ENCODE measurements at places on chromosomes 4 and X.

GRCh38 chr4:149630064-149630463, 185.6 kb downstream of the IQCM start:
- DNase-seq: no peak

GRCh38 chrX:77528034-77528433, 80.8 kb downstream of the FGF16 start:
- no peak for DNase-seq

DNA sequence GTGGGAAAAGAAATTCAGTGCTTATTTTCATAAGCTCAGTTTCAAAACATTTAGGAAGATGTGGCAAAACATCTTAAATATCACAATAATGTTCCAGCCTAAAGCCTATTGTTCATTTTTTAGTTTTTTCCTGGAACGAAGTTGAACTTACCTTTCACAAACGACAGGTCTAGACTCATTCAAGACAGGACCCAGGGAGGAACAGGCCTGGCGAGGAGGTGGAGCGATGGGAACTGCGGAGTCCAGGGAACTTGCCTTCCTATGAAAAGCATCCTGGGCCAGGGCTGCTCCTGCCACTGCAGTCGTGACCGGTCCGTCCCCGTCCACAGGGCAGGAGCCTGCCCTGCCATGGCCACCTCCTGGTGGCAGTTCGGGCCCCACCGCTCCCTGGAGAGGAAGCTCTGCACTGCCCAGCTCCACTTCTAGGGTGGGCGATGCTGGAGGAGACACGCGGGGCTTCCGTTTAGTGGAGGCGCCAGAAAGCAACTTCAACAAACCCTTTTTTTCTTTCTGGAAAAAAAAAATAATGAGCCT, 96.7 kb upstream of the CBR4 start:
- DNase-seq: no peak

DNA sequence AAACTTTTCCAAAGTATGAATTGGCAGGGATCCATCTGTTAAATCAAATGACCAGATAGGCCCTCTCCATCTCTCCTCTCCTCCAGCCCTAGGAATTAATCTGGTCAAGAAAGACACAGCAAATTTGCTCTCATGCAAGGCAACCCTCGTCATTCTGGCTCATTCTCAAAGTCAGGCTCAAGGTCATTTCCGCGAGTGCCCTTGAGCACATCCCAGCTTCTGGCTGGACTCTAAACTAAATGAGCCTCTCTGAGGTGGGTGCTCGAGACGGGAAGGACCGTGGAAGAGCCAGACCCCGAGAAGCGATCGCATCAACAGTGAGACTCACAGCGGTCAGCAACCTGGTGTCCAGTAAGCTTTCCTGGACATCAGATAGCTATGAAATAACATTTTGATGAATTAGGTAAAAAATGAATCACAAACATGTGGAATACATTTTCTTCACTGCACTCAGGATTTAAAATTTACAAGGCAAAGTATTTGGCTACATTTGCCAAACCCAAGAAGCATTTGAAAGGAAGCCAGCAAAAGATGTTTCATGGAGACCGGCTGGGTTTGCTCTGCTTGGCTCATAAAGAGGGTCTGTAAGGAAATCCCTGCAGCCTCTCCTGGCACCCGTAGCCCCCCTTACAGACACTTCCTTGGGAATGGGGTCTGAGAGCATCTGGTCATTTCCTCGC, 121.0 kb downstream of the ENPP6 start:
- DNase-seq: no peak

DNA sequence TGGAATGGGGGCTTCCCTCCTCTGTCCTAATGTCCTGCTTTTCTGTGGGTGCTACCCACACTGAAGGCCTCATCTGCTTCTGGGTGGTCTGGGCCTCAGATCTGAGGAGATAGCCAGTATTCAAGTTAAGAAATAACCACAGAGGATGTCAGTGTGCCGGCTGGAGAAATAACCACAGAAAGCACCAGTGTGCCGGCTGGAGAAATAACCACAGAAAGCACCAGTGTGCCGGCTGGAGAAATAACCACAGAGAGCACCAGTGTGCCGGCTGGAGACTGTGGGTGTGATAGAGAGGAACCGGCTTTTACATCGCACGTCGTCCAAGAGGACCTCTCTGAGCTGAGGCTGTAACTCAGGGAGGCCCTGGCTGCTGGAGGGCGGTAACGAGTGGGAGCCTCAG, 65.7 kb upstream of the PSAPL1 start:
- DNase-seq: no peak

GRCh38 chrX:134572816-134573682, 85.2 kb downstream of the PLAC1 start:
- no peak for DNase-seq

GRCh38 chr4:100889401-100889800, 371.6 kb upstream of the EMCN start:
- DNase-seq: no peak

DNA sequence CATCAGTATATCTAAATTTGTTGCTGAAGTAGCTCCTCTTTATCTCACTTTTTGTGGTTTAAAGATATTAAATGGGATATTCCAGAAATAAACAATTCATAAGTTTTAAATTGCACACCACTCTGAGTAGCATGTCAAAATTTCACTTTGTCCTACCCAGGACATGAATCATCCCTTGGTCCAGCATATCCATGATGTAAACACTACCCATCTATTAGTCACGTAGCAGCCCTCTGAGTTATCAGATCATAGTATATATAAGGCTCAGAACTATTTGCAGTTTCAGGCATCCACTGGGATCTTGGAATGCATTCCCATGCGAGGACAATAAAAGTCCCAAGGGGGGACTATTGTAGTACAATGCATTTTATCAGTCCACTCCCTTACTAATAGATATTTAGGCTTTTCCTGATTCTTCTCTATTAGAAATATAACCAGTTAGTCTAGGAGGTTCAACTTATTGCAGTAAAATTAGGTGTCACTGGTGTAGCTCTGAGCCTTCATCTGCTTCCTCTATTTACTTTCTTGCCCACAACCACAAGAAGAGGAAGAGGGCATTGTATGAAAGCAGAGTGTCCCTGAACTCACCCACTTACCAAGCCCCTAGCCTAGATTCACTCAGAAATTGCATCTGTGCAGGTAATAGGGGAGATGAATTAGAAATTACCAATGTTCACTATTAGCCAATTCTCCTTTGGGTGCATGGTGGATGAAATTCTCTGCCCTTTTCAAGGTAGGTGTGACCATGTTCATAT, 409.8 kb upstream of the GALNT7 start:
- no peak for DNase-seq

GRCh38 chr4:164438321-164438720, 315.6 kb upstream of the SMIM31 start:
- no peak for DNase-seq

DNA sequence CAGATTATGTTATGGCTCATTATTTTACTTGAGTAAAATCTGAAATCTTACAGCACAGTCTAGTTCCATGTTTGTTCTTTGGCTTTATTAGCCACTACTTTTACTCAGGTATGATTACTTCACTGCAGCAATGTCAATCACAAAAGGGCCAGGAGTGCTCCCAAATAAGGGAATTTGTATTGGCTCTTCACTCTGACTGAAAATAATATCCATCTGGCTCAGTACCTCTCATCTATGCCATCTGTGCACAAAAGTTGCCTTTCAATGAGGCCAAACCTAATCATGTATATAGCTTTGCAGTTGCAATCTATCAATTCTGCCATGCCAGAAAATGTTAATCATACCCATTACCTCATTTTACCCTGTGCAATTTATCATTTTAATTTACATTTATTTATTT, 161.1 kb downstream of the TECRL start:
- DNase-seq: no peak

- no peak for DNase-seq
These were observed 177.2 kb downstream of the ARAP2 start for GRCh38 chr4:36067116-36067515.

DNA sequence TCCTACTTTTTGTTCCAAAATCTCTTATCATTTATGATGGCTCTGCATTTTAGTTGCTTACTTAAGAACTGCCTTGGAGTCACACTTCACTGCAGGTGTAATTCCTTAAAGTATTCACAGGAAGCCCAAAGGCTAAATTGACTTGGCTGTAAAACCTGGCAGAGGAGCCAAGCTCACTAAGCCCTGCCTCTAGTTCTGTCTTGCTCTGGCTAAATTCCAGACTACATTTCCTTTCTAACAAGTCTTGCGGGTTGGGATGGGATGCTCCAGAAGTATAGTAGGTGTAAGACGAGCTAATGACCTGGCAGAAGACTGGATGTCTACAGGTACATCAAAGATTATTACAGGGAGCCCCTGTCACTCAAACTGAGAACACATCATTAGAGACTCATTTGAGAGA, 924.0 kb upstream of the INTU start:
- no peak for DNase-seq

GRCh38 chr4:189060104-189060503, 880.6 kb upstream of the FRG1 start:
- no peak for DNase-seq

DNA sequence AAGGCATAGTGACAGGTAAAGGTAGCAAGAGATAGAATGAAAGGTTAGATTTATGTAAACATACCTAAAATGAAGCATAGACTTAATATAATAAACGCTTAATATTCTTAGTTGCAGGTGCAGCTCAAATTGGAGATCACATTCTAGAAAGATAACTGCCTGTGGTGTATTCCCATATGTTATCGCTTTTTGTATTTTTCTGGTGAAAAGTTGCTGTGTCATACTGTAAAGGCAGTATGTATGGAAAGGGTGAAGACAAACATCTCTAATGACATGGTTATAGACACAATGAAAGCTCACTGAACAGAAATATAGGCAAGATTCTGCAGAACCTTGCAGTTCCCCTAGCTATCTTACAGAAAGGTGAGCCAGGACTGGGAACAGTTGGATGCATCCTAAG, 240.3 kb downstream of the DCLK2 start:
- DNase-seq: no peak

DNA sequence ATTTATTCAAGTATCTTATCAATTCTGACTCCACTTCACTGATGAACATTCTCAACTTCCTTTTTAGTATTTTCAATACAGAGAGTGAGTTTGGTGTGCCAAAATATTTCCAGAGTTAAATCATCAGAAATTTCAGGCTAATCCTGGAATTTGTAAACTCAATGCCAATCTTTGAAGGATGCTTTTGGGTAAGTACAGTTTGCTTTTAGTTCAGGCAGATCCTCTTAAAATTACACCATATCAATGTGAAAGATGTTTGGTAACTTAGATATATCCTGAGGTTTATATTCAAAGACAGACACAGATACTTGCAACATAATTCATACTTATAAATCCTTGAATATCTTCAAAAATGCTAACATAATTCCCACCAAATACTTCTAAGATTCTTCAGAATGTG, 76.0 kb upstream of the FAM47B start:
- DNase-seq: no peak

- no peak for DNase-seq
These were observed 192.6 kb downstream of the AFAP1 start for GRCh38 chr4:7747062-7747385.

GRCh38 chr4:81737865-81738559, 266.3 kb upstream of the RASGEF1B start:
- DNase-seq: no peak

DNA sequence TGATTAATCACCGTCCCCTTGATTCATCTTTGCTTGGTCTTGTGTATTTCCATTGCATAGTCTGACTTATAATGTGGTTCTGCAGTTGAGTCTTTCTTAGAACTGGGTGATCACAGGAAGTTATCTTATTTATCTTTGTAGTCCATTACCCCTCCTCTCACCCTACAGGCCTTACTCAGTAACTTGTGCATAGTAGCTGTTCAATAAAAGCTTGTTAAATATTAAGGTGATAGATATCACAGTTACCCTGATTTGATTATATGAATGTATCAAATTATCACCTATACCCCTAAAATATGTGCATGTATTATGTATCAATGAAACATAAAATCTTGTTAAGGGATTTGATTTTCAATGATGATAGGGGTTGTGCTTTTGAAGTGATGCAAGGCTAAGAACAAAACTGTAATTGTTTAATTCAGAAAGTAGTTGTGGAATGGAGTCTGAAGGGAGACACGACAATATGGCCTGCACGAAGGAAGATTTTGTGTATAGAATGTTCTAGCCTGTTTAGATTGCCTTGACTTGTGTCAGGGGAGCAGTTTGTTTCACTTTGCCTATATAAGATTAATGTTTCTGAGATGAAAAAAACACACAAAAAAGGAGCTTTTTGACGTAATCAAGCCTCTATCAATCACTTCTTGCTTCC, 132.4 kb upstream of the LIMCH1 start:
- DNase-seq: no peak

GRCh38 chrX:104351173-104351769, 96.5 kb upstream of the ESX1 start:
- DNase-seq: no peak

DNA sequence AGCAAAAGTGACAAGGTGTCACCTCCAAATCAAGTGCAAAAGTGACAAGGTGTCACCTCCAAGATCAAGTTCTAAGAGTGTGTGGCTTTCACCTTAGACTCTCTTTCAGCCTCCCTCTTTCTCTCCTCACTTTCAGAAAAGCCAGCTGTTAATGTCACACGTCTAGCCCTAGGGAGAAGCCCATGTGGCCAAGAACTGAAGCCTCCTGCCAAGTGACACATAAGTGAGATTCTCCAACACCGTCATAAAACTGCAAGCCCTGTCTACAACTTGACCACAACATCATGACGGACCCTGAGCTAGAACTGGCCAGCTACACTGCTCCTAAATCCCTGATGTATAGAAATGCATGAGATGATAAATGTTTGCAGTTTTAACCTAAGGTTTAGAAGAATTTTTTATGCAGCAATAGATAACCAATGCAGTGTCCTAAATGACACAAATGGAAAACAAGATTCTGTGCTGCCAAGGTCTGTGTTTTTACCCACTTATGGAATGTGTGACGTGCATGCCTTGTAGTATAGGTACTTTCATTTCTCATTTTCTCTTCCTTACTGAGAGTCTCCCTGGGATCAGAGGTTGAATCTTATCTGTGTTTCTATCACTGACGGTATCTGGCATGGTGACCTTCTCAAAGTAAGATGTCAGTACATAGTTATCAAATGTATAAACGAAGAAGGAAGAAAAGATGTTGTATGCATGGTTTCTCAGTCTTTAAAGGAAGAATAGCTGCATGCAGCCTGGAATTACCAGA, 25.0 kb downstream of the NLGN4X start:
- DNase-seq: no peak

DNA sequence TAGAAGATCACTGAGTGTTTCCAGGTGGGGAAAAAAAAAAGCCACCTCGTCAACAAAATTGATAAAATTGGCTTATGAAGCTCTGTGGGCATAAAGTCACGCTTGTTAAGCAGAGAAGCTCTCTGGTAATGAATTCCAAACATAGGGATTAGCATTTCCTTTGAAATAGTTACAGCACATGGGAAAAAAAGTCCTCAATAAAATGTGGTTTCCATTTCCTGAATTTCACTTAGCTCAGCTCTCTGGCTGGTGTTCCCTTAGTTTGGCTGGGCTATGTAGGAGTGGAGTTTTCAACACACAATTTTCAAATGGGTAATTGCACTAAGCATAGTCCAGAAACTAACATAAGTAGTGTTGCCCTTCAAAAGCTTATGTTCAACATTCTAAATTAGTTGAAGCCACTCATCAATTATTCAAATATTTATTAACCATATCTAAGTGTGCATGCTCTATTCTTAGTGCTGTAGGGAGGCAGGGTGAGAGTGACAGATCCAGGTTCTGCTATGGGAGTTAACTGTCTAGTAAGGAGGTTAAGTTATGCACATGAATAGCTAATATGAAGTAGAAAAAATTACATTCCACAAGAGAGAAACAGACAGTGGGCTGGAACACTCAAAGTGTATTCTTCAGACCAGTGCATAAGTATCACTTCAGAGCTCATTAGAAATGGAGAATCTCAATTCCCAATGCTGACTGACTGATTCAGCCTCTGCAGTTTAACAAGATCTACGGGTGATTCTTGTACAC, 445.7 kb downstream of the SMARCA1 start:
- no peak for DNase-seq

GRCh38 chr4:73396993-73397972, 6.8 kb upstream of the ALB start:
- DNase-seq: no peak

Data from upper lobe of left lung (tissue), 6 donors.